ENCODE measurements at places on chromosomes 3 and 15. TPM values are rescaled to one million over a fixed set of nuclear protein-coding genes. Genes with fewer than 3 reads are reported as not detected.

Gene SH3GL3
- not detected for total RNA-seq

Gene ISG20
- 11.6 TPM for total RNA-seq

- no peak for DNase-seq
- no peak overlapping the region for H3K4me3 ChIP-seq
- no peaks in the 10 kb centered on the region for H3K36me3 ChIP-seq
- H3K27me3 ChIP-seq, result no peaks in the 10 kb centered on the region
- no peak overlapping the region for H3K27ac ChIP-seq
These were observed 19.1 kb downstream of the FAM81A start for GRCh38 chr15:59457103-59457502.

DNA sequence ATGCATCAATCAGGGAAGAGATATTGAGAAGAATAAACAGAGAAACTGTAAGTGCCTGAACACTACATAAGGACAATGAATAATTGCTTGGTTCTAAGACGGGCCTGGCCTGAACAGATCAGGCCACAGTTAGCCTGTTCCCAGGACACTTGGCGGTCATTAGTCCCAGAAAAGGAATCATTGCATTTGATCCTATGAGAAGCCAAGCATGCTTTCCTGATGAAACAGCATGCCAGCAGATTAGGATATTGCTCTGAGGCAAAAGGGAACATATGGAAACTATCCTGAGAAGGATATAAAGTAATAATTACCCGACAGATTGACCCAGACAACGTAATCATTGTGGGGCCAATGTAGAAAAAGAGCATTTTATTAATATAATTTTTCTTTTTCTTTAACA, 51.9 kb downstream of the STRIT1 start:
- H3K27ac ChIP-seq, result no peak overlapping the region
- DNase-seq, result no peak
- no peaks in the 10 kb centered on the region for H3K36me3 ChIP-seq
- H3K27me3 ChIP-seq, result no peaks in the 10 kb centered on the region
- no peak overlapping the region for H3K4me3 ChIP-seq
- no peaks in the 10 kb centered on the region for H3K4me1 ChIP-seq

- no peak for DNase-seq
- H3K27me3 ChIP-seq, result no peaks in the 10 kb centered on the region
- no peaks in the 10 kb centered on the region for H3K4me1 ChIP-seq
- no peaks in the 10 kb centered on the region for H3K36me3 ChIP-seq
- no peak overlapping the region for H3K4me3 ChIP-seq
These were observed 210.3 kb upstream of the ONECUT1 start for GRCh38 chr15:53000409-53000808.

Measured in esophagus muscularis mucosa (tissue), 4 donors.